ENCODE measurements at places on chromosomes 11 and 22.

GRCh38 chr11:123209591-123209990 is 14.5 kb upstream of the CLMP start:
- DNase-seq: no peak

DNA sequence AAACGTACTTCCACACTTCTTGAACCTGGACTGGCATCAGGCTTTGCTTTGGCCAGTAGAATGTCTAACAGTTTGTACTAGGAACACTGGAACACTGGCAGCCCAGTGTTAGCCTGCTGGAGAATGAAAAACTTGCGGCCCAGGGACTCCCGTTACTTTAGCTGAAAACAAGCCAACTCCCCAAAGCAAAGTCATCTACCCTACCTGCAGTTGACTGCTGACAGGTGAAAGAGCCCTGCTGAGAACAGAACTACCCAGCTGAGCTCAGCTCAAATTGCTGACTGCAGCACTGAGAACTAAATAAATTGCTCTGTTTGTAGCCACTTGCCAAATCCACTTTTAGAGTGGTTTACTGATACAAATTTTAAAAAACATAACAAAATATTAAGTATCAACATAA is 342.5 kb downstream of the LRRC4C start:
- DNase-seq: no peak

DNA sequence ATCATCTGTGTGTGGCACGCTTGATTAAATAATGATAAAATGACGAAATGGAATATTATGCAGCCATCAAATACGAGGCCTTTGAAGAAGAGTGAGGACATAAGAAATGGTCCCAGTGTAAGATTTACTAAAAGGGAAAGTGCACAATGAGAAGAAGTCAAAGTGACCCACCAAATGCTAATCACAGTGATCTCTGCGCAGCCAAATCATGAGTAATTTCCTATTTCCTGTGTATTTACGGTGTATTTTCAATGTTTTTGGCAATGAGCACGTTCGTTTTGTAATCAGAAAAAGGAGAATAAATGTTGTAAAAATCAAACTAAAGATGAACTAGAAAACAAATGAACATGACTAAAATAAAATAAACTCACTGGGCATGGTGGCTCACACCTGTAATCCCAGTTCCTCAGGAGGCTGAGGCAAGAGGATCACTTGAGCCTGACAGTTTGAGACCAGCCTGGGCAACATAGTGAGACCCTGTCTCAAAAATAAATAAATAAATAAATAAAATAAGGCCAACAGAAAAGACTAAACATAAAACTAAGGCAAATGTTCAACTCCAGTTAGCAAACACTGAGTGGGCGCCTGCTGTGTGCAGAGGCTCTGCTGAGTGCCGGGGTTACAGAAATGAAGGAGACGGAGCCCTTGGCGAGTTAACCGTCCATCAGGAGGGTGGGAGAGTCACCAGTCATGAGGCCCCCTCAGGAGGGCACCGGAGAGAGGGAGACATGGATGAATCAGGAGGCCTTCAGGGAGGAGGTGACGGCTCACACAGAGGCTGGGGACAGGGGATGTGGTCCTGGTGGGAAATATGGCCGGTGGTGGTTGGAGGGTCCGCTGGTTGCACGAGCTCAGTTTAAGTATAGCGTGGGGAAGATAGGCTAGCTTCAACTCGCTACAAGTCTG is 26.0 kb upstream of the CBX7 start:
- DNase-seq: no peak

GRCh38 chr22:43926349-43926710 is 2.7 kb downstream of the PNPLA3 start:
- no peak for DNase-seq

All from AG09309 (cell line).